ENCODE measurements at places on chromosomes 5 and 9.

DNA sequence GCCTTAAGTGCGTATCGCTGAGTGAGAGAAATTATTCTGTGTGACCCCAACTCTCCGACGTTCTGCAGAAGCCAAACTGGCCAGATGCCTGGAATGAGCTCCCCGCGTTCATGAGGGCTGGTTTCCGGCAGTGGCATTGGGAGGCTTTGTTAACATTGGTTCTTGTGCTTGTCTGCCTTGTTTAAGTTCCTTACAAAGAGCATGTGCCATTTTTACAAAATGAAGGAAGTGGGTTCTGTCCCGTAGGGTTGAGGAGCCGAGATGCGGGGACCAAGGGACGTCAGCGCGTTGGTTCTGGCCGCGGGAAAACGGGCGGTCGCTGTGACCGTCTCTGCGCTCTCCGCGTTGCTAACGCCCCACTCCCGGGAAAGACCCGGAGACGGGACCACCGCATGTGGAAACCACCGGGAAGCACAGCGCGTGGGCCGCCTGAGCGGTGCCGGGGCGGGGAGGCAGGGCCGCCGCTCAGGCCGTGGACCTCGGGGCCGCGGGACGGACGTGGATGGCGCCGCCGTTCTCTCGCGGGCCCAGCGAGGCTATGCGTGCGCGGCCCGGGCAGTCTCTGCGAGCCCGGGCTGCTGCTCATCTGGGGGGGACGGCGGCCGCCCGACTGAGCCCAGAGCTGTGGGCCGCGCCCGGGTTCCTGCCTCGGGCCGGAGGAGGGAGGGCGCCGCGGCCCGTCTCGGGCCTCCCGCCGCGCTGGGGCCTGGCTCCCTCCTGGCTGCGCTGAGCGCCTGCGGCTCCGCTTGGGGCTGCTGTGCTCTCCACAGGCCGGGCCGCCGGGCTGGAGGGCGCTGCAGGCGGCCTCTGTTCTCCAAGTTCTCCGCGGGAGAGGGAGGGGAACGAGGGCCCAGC, 13.4 kb downstream of the RABL6 start:
- DNase-seq, result peak; percentile 33

- DNase-seq, result peak; percentile 29
Measured at GRCh38 chr9:128128836-128129590, 1.5 kb upstream of the PTGES2 start.

DNA sequence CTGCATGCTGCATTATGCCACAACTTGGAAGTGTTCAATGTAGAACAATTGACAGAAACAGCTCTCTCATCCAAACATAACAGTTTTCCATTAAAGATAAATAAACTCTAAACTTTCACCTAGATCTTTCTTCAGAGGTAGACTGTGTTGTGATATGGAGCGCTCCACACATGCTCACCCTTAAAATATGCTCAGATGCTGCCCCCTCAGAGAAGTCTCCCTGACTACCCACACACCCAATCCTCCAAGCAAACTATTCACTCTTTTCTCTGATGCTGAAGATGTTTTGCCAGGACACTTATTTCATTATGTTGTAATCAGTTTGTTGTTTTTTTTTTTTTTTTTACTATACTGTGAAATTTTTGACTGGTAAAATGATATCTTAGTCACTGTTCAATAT, 206.6 kb upstream of the RASA1 start:
- no peak for DNase-seq

DNA sequence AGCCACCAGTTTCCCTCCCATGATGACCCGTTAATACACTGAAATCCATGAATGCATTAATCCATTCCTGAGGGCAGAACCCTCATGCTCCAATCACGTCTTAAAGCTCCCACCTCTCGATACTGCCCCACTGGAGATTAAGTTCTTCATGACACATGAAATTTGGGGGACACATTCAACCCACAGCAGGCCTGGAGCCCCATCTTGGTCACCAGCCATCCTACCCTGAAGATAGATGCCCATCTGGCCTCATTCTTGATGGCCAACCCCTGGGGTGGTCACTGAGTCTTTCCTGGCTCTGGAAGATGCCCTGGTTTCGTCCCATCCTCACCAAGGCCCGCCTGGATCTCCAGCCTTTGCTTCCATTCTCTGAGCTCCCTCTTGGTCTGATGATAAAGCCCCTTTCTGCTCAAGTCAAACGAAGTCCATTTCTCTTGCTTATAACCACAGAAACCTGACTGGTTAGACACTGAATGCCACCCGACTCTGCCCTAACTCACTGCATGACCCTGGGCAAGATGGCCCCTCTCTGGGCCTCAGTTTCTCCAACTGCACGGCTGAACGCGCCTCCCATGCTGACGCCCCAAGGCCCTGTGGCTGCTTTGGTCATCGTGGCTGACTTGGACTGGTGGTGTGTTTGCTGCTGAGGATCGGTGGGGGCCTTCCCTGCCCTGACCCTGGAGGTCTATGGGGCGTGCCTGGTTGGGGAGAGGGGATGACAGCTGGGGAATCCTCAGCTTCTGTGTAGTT, 138.4 kb upstream of the IER5L start:
- DNase-seq, result peak; percentile 39

DNA sequence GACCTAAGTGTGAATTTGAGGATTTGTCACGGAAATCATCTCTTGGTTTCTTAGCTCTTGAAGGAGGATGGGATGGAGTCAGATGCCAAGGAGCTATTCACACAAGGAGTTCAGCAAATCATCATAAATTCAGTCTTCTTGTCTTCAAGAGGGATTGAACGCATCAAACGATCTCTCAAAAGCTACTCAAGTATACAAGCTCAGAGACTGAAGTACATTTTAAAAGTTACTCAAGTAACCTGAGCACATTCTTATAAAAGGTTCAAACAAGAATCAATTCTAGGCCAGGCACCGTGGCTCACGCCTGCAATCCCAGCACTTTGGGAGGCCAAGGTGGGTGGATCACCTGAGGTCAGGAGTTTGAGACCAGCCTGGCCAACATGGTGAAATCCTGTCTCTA, 21.1 kb upstream of the GOLPH3 start:
- no peak for DNase-seq

DNA sequence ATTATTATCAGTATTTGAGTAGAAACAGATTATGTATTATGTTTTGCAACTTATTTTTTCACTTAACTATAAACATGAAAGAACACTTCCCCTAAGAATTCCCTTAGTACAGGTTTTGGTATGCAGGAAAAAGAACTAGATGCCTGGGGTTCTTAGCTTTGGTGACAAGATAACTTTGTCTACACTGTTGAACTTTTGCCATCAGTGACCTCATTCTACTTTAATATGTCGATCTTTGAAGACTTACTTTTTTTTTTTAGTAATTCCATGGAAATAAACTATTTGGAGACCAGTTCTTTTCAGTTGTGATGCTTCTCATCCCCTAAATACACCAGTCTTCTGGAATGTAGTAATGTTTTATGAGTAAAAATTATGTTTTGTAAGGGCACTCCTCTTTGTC, 34.3 kb downstream of the ZNF462 start:
- no peak for DNase-seq

DNA sequence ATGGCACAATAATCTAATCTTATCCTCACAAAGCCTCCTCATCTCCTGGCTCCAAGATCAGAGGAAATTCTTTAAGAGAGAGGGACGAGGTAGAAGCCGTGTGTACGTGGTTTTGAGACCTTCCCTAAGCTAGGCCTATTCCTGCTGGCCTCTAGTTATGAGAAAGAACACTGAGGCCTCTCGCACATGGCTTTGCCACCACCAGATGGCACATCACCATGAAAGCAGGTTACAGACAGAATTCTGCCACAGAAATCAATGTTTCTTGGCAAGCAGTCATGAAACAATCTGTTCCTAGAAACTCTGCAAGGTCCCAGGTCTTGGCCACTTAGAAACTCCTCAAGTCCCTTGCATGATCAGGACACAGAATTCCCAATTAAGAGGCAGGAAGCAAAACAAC, 268.2 kb upstream of the TAS2R1 start:
- DNase-seq, result no peak

- no peak for DNase-seq
Measured at GRCh38 chr5:141804475-141804874, 73.7 kb downstream of the PCDH1 start.

- no peak for DNase-seq
Measured at GRCh38 chr5:139022528-139022927, 147.4 kb upstream of the LRRTM2 start.

- DNase-seq, result no peak
Measured at GRCh38 chr5:160330212-160330611, 17.8 kb upstream of the CCNJL start.

DNA sequence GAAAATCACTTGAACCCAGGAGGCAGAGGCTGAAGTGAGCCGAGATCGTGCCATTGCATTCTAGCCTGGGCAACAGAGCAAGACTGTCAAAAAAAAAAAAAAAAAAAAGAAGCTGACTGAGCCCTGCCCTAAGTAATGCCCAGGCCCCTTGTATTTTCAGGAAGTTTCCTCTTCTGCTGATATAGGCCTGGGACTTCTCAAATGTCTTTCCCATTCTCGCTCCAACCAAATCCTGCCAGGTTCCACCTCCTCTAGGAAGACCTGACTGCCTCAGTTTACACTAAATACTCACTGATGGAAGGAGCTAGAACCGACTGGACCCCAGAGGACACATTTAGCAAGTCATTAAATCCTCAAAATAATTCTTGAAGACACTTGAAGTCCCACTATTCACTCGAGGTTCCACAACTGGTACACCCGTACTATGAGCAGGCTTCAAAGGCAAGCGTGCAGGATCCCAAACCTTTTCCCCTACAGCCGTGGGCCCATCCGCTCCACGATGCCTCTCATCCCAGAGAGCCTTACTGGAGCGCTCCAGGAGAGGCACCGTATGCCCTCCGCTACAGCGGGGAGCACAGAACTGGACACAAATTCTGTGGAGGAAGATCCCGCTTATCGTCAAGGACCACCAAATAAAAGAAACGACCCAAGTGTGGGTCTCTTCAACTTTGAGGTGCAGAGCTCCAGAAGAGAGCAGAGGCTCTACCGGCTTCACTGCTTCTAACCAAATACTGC, 676 bp downstream of the NOL6 start:
- DNase-seq, result no peak

Measured in ovary (tissue), 10 donors.